Fibroblast of gingiva (primary cell): ENCODE measurements at places on chromosomes 4 and X.

- DNase-seq = no peak
These were observed 49.3 kb downstream of the KDR start for GRCh38 chr4:55075823-55076716.

- DNase-seq = no peak
These were observed 253.5 kb upstream of the GATB start for GRCh38 chr4:152014280-152014679.

DNA sequence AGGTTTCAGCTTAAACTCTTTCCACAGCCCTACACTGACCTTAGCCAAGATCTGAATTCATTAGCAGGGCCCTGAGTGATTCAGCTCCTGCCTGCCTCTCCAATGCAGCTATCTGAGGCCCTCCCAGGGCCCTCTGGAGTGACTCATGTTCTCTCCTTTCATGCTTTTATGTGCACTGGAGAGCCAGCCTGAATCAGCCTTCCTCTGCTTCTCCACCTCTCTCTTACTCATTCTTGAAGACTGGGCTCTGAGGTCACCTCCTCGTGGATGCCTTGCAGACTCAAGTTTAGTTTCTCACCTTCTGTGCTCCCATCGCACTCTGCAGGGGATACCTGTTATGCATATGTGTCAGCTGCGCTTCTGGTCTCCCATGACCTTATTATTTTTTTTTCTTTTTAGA, 3.1 kb upstream of the OCIAD2 start:
- peak; percentile 84 for DNase-seq

GRCh38 chr4:157220371-157220881, at the start of gene GRIA2:
GRIA2 (plus strand) TSS chr4:157220728; CDS start chr4:157221043, 315 bp downstream.
- peak; percentile 32 for DNase-seq

DNA sequence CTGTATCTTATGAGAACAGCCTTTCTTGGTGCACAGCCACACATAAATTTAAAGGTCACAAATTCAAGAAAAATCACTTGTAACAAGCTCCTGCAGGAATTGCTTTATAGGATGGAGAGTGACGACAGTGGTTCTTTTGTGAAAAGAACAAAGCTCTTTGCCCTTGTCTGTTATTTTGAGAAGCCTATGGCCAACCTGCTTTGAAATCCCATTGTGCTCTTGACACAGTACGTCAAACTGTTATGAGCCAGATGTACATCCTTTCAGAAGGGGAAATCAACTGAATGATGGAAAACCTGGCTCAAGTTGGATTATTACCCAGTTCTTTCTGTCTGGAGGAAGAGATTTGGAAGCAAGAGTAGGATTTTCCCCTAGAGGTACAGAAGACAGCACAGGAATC, 1454.2 kb downstream of the ARAP2 start:
- no peak for DNase-seq

- DNase-seq = no peak
These were observed 5.8 kb downstream of the MID1IP1 start for GRCh38 chrX:38806875-38807621.

DNA sequence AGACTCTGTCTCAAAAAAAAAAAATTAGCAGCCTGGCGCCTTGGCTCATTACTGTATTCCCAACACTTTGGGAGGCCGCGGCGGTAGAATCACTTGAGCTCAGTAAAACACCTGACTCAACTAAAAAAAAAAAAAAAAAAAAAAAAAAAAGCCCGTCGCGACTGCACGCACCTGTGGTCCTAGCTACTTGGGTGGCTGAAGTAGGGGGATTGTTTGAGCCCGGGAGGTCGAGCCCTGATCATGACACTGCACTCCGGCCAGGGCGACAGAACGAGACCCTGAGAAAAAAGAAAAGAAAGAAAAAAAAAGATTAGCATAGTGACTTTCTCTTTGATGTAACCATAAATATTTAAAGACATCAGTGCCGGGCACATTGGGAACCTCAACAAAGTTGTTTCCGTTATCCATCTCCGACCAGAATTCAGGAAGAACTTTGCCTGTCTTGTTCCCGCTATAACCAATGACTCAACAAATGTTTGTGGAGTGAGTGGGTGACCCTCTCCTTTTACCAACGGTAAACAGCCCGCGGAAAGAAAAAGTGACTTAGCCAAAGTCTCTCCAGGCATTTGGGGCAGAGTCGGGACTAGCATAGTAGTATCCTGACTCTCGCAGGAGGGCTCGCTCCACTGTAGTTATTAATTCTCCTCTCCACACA, 553 bp upstream of the MED28 start:
- peak; percentile 74 for DNase-seq

DNA sequence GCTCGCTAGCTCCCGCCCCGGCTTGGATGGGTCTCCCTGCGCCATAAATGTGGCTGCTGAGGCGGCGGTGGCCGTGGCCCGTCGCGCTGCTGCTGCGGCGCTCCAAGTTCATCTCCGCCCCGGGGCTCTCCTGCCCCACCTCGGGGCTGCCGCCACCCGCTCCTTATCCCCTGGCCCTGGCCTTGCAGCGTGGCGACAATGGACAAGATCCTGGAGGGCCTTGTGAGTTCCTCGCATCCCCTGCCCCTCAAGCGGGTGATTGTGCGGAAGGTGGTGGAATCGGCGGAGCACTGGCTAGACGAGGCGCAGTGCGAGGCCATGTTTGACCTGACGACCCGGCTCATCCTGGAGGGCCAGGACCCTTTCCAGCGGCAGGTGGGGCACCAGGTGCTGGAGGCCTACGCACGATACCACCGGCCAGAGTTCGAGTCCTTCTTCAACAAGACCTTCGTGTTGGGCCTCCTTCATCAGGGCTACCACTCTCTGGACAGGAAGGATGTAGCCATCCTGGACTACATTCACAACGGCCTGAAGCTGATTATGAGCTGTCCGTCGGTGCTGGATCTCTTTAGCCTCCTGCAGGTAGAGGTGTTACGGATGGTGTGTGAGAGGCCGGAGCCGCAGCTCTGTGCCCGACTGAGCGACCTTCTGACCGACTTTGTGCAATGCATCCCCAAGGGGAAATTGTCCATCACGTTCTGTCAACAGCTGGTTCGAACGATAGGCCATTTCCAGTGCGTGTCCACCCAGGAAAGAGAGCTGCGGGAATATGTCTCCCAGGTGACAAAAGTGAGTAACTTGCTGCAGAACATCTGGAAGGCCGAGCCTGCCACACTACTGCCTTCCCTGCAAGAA, 763 bp downstream of the USP38 start:
- DNase-seq = no peak

- no peak for DNase-seq
These were observed 206.5 kb downstream of the AFAP1 start for GRCh38 chr4:7733201-7733600.

DNA sequence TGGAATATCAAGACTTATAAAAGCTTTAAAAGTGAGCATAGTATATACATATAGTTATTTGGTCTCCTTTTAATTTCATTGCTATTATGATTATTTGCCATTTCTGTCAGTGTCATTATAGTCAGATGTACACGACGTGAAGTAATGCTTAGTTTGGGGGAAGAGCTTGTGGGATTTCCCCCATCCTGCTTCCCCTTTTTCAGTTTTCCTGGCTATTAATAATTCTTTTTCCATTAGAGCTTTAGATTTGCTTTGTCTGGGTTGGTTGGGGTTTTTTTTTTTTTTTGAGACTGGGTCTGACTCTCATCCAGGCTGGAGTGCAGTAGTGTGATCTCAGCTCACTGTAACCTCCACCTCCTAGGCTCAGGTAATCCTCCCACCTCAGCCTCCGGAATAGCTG, 5.4 kb downstream of the ABCE1 start:
- no peak for DNase-seq

GRCh38 chr4:8044699-8045098, 105.0 kb upstream of the AFAP1 start:
- no peak for DNase-seq

DNA sequence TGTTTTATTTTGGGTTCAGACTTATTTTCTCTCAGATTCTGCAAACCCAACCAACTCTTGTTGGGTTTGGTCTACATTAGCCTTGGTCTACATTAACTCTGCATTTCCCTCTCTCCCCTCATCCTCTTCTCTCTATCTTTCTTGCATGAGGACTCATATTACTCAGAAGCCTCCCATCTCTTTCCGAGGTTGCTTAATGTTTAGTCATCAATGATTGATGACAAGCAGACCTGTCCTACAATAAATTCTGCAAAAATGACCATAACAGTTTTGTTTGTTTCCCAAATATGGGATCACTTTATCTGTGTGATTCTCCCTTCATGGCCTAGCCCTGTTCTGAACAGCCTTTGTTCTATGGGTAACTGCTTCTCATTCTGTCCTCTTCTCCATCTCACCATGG, 75.2 kb downstream of the GABRB1 start:
- DNase-seq = no peak

DNA sequence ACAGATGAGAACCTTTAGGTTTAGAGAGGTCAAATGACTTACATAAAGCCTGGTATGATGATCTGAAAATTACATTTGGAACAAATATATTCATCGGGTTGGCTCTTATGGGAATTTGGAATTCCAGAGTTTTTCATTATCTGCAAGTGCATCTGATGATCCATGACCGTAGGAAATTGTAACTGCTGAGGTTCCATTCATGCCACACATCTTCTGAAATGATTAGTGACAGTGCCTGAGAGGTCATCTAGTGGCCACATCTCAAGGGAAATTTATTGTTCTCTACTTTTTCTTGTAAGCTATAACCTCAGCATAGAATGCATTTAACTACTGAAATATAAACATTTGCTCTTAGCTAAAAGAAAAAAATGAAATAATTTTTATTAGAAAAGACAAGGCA, 105.8 kb upstream of the NWD2 start:
- no peak for DNase-seq

GRCh38 chr4:102541697-102542096, 40.5 kb downstream of the NFKB1 start:
- DNase-seq = no peak

DNA sequence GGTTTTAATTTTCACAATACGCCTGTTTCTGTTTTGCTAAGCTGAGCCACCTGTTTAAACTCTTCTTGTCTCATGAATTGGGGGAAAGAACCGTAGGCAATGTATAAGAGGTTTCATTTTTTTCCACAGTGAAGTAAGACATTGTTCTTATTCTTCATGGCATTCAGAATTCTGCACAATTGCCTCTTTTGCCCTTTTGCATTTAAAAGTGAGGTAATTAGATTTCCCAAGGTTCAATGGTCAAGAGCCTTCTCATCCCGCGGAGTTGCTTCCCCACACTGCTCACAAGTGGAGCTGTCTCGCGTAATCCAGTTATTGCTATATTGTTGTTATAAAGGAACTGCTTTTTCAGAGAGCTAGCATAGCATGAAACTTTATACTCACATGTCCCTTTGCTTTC, 90.9 kb upstream of the SPRY1 start:
- DNase-seq = peak; percentile 59

DNA sequence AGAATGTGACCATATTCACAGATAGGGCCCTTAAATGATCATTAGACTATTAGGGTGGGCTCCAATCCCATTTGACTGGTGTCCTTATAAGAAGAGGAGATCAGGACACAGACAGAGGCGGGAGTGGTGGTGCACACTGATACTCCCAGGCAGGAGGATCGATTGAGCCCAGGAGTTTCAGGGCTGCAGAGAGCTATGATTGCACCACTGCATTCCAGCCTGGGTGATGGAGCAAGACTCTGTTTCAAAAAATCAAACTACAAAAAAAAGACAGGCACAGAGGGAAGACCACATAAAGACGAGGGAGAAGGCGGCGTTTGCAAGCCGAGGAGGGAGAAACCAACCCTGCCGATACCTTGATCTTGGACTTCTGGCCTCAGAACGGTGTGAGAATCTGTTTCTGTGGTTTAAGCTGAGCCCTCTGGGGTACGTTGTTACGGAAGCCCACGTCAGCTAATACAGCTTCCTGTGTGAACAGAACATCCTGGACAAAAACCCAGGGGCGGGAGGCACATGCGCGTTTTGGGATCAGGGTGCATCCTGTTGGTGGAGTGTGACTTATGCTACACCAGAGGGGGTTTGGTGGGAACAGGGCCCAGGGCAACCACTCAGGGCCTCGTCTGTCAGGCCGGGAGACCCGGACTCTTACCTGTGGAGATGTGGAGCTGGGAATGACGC, 211.8 kb upstream of the PSAPL1 start:
- DNase-seq = peak; percentile 10

GRCh38 chr4:159747983-159748382, 645.1 kb downstream of the RAPGEF2 start:
- DNase-seq = no peak

GRCh38 chrX:46553935-46554334, 8.7 kb upstream of the ZNF674 start:
- no peak for DNase-seq

DNA sequence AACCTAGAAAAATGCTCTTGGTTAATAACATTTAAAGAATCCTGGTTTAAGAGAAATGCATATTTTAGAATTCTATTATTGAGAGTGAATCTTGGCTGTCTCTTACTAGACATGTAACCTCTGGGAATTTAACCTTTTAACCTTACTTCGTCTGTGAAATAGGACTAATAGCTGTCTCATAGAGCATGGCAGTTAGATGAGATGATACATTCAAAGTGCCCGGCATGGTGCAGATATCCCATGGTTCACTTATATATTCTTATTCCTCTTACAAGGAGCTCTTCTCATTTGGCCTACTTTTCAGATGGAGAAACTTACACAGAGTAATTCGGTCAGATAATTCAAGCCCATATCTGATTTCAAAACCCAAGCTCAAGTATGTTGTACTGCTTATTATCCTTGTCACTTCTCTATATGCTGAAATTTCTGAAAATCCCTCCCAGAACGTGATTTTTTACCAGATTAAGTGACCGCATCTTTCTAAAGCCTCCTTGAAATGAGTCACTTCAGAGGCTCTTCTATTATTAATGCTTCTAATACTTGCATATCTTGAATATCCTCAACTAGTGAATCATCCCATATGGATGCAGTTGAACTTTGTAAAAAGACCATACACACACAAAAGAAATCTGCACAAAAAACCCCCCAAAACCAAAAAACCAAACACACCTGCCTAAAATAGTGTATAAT, 4.9 kb downstream of the CDKN2AIP start:
- peak; percentile 44 for DNase-seq

DNA sequence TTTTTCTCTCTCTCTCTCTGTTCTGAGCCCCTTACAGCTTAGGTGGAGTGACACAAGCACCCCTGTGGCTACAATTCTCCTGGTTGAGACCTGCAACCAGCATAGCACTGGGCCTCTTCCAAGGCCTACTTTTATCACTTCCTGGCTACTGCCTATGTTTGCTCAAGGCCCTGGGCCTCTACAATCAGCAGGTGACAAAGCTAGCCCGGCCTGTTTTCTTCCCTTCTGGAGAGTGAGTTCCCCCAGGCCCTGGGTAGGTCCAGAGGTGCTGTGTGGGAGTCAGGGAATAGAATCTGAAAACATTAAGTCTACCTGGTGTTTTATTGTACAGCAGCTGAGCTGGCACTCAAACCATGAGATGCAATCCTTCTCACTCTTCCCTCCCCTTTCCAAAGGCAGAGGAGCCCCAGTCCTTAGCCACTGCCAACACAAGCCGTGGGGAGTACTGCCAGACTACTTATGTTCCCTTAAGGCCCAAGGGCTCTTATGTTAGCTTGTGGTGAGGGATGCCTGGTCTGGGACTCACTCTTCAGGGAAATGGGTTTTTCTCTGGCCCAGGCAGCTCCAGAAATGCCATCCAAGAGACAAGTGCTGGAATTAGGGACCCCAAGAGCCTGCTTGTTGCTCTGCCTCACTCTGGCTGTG, 23.8 kb upstream of the MAGEC3 start:
- DNase-seq = no peak
